ENCODE measurements at places on chromosomes 11 and 22.
A peak's percentile ranks its signal among the peaks of the same experiment; 100 is the strongest.

DNA sequence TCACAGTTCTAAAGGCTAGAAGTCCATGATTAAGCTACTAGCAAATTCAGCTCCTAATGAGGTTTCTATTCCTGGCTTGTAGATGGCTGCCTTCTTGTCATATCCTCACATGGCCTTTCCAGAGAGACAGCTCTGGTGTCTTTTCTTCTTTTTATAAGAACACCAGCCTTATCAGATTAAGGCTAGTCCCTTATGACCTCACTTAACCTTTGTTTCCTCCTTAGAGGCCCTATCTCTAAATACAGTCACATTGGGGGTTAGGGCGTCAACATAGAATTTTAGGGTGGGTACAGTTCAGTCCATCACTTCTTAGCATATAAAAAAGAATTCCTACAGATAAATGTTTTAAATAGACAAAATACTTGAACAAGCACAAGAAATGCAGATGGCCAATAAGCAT lies 18.2 kb upstream of the CLPB start:
- DNase-seq, result no peak

DNA sequence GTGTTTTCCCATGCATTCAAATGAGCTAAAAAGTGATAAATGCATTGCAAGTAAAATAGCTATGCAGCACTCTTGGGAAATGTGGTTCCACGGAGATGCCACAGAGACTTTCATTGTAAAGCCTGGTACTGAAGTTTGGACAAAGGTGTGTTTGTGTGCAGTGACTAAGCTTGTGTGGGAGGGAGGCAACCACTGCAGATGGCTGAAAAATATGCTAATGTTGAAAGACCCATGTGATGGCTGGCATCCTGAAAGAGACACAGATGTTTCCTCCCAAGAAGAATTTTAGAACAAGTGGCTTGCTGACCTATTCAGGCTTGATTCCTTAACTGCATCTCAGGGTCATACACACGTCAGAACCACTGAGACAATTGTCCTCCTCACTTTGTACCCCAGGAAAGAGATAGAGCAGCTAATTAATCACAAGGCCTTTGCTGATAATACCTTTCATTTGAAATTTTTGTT lies 73.8 kb downstream of the FAM76B start:
- DNase-seq, result no peak

DNA sequence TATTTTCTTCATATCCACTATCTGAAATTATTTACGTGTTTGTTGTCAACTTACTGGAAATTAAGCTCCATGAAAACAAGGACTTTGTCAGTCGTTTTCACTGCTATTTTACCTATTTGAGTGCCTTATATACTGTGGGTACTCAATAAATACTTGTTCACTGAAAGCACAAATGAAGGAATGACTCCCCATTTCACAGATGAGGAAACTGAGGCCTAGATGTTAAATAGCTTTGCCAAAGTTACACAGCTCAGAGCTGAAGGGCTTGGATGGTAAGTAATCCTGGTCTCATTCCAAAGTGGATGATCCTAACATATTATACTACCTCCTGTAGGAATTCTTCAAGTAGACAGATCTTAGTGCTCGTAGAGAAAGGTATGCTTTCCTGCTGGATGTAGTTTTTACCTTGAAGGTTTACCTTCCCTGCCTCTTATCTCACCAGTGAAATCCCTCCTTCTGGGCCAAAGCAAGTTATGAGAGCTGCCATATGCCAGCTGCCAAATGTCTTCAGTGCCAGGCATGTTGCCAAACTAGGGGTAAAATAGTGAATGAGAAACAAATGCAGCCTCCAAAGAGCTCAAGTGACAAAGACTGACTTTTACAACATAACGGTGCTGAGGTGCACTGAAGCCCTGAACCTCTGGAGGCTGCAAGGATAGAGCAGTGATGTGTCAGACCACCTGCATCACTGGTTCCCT lies 129.7 kb downstream of the TRIM44 start:
- DNase-seq, result no peak

GRCh38 chr22:17063411-17064106 lies 21.2 kb upstream of the IL17RA start:
- no peak for DNase-seq

DNA sequence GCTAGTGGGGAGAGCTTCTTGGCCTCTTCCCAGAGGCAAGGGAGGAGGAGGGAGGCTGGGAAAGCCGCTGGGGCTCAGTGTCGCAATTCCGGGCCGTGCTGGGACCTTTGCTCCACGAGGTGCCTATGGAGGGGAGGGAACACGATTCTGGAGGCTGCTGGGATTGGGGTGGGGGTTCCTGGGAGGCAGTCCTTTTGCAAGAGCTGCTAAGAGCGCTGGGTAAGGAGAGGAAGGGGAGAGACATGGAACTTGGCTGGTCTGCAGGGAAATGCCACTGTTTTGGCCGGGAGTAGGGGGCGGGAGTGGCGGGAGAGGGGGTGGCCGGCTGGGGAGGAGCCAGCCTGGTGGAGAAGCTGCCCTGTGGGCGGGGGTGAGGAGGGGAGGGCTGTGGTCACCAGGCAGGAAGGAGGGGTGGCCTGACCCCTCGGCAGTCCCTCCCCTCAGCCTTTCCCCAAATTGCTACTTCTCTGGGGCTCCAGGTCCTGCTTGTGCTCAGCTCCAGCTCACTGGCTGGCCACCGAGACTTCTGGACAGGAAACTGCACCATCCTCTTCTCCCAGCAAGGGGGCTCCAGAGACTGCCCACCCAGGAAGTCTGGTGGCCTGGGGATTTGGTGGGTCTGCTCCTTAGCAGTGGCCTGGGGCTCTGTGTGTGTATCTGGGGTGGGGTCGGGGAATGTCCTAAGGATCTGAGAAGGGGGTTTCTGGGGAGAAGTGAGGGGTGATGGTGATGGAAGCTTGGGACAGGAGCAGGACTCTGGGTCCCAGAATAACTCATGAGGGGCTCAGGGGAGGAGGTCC lies at the start of gene NR1H3:
NR1H3 (plus strand) TSS at position 480 of the 800 bp plus-strand sequence. CDS start 1,221 bp downstream, outside the sequence.
- DNase-seq, result no peak

- DNase-seq, result peak; percentile 58
These were observed at the start of gene NXF1 for GRCh38 chr11:62805076-62805892. Gene NXF1, minus strand, starts transcription at chr11:62805440. Its CDS starts 84 bp downstream, at chr11:62805356.

DNA sequence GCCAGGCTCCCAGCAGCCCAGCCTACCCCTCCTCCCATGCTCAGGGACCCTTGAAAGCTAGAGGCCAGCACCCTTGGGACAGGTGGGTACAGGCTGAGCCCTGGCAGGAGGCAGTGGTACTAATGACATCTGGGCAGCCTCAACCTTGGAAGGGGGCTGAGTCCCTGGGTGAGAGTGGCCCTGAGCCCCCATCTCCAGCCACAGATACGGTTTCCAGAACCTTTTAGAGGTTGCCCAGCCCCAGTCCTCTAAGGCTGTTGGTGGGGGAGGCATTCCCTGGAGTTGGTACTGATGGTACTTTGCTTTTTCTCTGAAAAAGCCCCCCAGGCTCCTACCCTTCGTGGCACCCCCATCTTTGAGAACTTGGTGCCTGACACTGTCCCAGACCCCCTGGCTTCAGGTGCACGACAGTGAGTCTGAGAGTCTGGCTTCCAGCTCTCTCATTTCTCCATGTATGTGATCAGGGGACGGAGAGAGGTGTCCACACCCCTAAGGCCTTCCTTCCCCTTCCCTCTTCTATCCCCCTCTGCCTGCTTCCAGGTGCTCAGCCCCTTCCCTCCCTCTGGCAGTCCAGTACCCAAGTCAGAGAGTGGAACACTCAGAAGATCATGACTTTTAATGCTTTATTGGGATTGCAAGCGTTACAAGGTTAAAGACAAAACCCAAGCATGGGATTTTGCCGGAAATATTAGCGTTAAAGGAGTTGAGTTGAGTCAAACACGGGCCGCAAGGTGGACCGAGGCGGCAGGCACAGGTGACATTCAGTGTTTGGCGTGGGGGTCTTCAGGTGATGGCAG lies 10.5 kb downstream of the IGF2 start:
- no peak for DNase-seq

Data from non-pigmented ciliary epithelial cell (primary cell).